ENCODE measurements at places on chromosomes 4 and X.
A peak's percentile ranks its signal among the peaks of the same experiment; 100 is the strongest.

GRCh38 chr4:10879411-10880110 lies 195.0 kb upstream of the CLNK start:
- no peak for DNase-seq

- no peak for DNase-seq
These were observed 4.2 kb upstream of the PDHA2 start for GRCh38 chr4:95835672-95836071.

DNA sequence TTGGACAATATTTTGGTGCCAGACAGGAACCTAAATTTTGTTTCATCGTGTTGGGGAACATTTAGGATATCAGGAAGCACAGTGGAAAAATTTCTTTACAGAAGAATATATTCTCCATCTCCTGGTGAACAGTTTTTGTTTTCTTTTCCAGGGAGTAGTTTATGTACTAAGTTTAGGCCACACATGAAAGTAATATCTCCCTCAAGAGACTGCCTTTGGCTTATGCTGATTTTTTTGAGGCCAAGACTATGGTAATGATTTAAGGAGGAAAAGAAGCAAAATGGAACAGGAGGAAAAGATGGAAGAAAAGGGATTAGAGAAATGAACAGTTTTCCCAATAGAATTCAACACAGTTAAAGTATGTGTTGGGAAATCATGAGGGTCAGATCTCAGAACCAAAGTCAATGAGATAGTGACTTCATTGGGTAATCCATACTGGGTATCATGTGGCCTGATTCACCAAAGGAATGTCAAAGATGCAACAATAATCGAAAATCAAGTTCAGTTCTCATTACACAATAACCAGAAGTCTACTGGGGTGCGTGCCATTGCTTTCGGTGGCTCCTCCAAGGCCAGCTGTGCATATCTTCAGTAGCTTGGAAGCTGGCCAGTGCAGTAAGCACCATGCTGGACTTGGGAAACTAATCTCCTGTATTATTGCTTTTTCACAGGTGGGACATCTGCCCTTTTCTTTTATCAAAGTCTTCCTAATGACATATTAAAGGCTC lies 234.8 kb downstream of the COL25A1 start:
- DNase-seq, result no peak

GRCh38 chr4:100340512-100341485 lies 150.5 kb upstream of the DDIT4L start:
- no peak for DNase-seq

GRCh38 chrX:31236231-31236630 lies 164.4 kb upstream of the FTHL17 start:
- no peak for DNase-seq

GRCh38 chrX:46185923-46186810 lies 359.1 kb downstream of the ZNF674 start:
- no peak for DNase-seq

DNA sequence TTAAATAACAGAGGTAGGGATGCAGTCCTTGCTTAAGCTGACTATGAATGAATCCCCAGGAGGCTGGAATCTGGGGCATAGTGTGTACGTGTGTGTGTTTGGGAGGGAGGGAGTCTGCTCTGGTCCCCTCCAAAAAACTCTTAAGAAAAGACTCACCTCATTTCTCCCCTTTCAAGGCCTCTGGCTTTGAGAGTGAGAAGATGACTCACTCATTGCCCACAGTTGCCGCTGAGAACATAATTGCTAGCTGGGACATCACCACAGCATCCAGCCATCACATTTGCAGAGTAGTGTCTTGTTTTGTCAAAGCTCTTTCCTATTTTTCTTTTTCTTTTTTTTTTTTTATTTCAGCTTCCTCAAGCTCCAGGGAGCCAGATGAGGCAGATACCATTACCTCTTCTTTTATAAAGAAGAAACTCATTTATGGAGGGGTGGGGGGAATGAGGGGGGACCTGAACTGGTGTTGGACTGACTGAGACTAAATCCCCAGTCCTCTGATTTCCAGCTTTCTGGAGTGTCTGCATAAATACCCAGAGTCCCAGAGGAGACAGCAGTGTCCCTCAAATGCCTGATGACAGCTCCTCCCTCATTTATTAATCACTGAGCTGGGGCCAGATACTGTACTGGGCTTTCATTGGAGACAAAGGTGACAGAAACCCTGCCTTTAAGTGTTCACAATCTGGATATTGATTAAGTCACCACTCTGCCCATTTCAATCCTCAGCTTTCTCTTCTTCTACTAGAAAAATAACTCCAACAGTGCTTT lies 61.9 kb upstream of the LAS1L start:
- DNase-seq, result peak; percentile 45

GRCh38 chr4:112813790-112814189 lies 176.8 kb downstream of the LARP7 start:
- DNase-seq, result no peak

GRCh38 chrX:153766871-153767673 lies 3.0 kb downstream of the PLXNB3 start:
- no peak for DNase-seq

DNA sequence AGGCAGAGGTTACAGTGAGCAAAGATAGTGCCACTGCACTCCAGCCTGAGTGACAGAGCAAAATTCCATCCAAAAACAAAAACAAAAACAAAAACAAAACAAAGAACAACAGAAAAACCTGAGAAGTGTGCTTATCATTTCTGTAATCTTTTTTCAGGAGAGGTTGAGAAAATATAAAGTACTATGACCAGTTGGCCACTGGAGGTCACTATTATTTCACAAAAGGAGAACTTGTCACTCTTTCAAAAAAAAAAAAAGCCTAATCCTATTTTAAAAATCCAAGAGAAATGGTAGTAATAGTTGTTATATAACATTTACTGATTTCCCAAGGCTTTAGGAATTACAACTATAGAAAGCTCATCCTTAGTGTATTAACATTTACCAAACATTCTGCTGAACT lies 24.9 kb upstream of the RNF150 start:
- no peak for DNase-seq

DNA sequence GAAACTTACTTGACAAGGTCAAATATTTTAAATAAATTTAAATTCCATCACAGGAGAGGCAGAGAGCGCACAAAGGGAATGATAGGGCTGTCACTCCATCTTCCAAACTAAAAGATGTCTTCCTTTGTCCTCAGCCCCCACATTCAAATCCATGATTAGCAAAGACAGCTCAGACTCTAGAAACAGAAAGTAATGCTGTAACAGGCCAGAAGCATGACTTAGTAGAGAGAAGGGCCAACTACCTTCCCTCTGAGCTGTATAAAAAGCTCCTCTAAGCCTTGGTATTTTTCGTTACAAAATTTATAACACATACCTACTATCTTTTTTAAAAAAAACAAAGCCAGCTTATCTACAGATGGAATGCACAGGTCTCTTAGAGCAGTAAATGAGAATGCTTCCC lies 207.4 kb downstream of the MAPK10 start:
- DNase-seq, result no peak

- no peak for DNase-seq
These were observed 239.5 kb downstream of the KCNIP4 start for GRCh38 chr4:21709031-21709430.

DNA sequence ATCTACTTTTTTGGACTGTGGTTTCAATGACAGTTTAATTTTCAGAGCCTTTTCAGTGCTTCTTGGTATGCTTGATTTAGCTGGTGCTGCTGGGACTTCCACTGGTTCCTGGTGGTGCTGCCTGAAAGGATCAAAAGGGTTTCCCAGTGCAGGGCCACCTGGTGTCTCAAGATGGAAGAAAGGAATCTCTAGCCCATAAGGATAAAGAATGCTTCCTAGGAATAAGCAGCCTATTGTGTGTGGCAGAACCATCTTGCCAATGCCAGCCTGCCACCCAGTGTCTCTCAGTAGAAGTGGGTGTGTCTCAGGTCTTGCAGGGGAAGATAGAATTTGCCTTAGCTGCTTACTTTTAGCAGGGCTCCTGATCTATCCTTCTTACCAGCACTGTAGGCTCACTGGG lies 15.0 kb upstream of the RAI2 start:
- DNase-seq, result no peak

DNA sequence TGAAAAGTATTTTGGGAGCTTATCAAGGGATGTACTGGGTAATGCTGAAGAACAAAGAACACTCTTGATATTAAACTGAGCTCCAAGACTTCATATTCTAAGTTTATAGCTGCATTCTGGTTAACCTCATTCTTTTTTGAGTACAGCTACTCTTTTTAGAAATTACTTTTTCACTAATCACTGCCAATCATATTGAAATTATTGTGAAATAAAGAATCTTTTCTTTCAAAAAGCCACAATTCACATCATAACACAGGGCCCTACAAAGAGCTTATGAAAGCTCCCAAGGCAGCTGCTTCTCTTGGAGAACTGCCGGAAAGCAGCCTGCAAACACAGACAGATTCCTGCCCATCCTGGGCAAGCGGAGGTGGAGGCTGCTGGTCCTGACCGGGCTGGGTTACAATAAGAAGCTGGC lies 121.4 kb downstream of the RNF150 start:
- DNase-seq, result no peak

- DNase-seq, result no peak
These were observed 205.9 kb upstream of the FAM47A start for GRCh38 chrX:34338046-34338445.

DNA sequence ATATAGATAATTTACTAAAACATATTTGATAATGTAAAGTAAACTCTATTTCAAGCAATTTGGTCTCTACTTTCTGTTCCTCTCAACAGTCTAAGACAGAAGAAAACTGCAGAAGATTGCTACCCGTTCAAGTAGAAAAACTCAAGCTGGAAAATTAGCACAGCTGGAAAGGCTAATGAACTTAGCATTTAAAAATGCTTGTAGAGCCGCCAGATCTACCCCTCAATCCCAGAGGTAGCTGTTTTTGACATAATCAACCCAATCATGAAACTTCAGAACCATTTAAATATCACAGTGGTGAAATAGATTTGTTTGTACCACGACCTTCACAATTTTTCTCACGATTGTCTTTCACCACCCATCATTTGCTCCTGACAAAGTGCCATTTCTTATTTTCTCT lies 479.5 kb downstream of the SPRY1 start:
- no peak for DNase-seq

- DNase-seq, result no peak
These were observed 214.0 kb upstream of the UGT8 start for GRCh38 chr4:114384629-114385028.

GRCh38 chr4:44237643-44238042 lies 211.0 kb downstream of the KCTD8 start:
- no peak for DNase-seq

GRCh38 chrX:135015523-135016245 lies 6.7 kb downstream of the RTL8B start:
- DNase-seq, result no peak

DNA sequence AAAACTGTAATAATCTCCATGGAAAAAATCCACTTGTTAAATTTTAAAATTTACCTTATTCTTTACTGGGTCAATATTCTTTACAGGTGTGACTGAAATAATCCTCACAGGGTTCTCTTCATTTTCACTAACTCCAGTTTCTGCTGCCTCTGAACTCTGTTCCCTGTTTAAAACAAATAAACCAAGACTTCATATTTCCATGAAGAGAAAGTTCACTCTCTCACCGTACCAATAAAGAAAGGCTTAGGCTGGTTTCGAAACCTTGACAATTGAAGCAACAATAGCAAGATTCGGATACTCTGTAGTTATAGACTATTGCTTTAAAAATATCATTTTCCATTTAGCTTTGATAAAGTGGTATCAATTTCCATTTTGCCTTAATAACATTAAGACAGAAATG lies 135.8 kb downstream of the PDS5A start:
- no peak for DNase-seq

GRCh38 chrX:154748712-154749339 lies 2.1 kb downstream of the GAB3 start:
- DNase-seq, result peak; percentile 76

GRCh38 chr4:37138789-37139188 lies 105.8 kb upstream of the NWD2 start:
- no peak for DNase-seq

DNA sequence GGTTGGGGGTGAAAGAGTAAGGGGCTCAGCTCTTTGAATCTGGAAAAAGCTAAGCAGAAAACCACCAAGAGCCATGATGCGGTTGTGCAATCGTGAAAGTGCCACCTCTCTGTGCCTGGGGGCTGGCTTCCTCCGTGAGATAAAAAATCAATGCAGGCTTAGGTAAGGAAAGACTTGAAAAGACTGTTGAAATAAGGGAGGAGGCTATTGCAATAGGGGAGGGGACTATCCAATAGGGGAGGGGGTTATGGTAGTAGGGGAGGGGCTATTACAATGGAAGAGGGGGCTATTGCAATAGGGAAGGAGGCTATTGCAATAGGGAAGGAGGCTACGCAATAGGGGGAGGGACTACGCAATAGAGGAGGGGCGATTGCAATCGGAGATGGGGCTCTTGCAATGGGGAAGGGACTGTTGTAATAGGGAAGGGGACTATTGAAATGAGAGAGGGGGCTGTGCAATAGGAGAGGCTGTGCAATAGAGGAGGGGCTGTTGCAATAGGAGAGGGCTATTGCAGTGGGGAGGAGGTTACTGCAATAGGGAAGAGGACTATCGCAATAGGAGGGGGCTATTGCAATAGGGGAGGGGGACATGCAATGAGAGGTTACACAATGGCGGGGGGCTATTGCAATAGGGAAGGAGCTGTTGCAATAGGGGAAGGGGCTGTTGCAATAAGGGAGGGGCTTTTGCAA lies 162.3 kb upstream of the PSAPL1 start:
- no peak for DNase-seq
